ENCODE measurements at places on chromosomes 1 and 21.

DNA sequence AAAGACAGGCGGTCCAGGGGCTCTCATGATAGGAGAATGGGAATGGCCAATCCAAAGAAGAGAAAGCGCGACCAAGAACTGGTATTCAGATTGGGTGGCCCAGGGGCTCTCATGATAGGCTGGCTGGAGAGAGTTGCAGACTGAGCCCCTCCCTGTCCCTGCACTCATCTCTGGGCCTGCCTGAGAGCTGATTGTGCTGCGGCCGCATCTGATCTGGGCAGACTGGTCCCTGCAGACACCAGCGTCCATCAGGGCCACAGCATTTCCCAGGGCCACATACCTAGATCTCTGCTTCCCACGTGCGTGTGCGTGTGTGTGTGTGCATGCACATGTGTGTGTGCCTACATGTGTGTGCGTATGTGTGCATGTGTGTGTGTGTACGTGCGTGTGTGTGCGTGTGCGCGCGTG is 30.4 kb upstream of the MAN1C1 start:
- no peak for DNase-seq

GRCh38 chr1:29753244-29753643 is 516.9 kb downstream of the PTPRU start:
- no peak for DNase-seq

DNA sequence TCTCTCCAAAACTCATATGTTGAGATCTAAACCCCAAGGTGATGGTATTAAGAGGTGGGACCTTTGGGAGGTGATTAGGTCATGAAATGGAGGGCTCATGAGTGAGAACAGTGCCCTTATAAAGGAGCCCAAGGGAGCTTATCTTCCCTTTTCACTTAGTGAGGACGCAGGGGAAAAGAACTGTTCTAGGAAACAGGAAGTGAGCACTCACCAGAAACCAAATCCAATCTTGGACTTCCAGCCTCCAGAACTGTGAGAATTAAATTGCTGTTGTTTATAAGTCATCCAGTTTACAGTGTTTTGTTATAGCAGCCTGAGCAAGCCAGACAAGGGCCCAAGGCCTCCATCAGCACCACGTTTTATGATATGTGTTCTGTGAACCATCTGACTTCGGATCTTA is 60.3 kb upstream of the LRRC8D start:
- DNase-seq = no peak

- DNase-seq = no peak
These were observed 9.2 kb downstream of the FCRL3 start for GRCh38 chr1:157691285-157691920.

GRCh38 chr1:47849005-47849521 is 148.1 kb downstream of the TRABD2B start:
- DNase-seq = no peak

GRCh38 chr1:111225091-111225490 is 2.4 kb upstream of the CHI3L2 start:
- DNase-seq = no peak

DNA sequence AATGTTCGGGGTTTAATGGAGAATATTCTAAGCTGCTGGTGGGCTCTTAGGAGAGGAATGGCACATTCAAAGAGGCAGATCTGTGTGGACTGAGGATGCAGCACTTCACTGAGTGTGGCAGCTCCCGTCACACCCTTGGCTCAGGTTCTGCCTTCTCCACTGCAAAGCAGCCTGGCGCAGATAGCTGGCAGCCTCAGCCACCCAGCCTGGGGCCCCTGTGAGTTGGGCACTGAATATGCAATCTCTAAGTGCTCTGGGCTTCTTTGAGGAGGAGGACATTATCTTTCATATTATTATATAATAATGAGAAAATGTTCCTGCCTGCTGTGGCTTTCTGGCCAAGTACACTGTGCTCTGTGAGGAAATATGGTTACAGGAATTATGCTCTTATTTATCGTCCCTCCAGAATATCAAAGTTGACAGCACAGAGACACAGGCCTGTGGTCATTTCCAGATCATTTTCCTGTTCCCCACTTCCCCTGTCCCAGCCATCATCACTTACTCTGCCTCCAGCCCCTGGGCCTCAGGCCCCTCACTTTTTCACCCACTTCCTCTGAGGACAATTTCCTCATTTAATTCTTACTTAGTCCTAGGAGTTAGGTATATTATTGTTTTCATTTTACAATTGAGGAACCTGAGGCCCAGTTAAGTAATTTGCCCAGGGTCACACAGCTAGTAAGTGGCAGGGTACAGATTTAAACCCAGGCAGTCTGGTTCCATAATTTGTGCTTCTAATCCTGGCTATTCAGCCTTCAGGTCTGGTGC is 53.6 kb downstream of the MAB21L3 start:
- DNase-seq = no peak

- no peak for DNase-seq
These were observed at the start of gene GRIK1 for GRCh38 chr21:29939924-29940275. Gene GRIK1 (minus strand): TSS chr21:29939996.

GRCh38 chr21:21387916-21388315 is 389.7 kb downstream of the NCAM2 start:
- no peak for DNase-seq

- no peak for DNase-seq
These were observed 39.6 kb downstream of the MORN1 start for GRCh38 chr1:2351723-2352122.

DNA sequence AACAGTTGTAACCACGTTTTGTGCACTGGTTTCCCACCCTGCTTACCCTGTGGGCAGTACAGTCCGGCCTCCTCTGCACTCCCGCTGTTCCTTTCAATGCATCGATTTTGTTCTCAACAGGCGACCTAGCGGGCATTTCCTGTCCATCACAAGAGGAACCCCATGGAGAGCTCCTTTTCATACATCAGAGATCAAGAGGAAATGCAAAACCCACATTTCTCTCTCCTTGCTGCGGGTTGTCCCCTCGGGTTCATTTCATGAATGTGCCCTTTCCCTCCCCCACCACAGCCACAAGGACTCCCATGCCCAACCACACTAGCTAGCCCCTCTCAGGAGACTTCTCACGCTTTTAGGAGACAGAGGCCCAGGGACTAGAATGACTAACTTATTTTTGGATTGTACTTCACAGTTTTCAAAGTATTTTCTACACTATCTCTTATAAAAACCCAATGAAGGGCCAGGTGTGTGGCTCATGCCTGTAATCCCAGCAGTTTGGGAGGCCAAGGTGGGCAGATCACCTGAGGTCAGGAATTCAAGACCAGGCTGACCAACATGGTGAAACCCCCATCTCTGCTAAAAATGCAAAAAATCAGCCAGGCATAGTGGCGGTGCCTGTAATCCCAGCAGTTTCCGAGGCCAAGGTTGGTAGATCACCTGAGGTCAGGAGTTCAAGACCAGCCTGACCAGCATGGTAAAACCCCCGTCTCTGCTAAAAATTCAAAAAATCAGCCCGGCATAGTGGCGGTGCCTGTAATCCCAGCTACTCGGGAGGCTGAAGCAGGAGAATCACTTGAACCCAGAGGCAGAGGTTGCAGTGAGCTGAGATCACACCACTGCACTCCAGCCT is 18.4 kb downstream of the ATP1A4 start:
- no peak for DNase-seq

GRCh38 chr21:41614511-41614910 is 106.6 kb upstream of the TMPRSS2 start:
- DNase-seq = no peak

DNA sequence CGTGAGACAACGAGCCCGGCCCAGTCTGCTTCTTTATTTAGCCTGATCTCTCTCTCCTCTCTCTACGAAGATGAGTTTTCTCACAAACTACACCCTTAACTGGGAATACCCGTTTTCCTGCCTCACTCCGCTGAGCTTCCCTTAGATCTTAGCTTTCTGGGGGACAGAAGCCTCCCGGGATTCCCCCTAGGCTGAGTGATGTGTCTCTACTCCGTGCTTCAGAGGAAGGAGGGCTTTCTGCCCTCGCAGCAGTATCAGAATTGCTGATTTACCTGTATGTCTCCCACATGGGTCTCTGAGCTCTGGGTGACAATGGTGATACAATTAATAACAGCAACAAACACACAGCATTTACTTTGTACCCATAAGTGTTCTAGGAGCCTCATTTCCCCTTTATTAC is 1.0 kb downstream of the ZBTB17 start:
- DNase-seq = no peak

GRCh38 chr1:200373811-200374231 is 36.0 kb downstream of the ZNF281 start:
- DNase-seq = no peak

DNA sequence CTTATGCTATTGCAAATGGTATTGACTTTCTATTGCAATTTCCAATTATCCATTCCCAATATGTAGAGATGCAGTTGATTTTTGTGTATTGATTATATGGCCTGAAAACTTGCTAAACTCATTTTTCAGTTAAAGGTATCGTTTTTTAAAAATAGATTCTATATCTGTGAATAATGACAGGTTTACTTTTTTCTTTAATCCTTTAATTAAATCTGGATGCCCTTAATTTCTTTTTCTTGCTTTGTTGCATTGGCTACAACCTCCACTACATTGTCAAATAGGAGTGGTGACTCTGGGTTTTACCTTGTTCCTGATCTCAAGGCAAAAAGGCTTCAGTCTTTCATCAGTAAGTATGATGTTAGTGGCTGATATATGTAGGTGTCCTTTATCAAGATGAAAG is 522.4 kb downstream of the MATN1 start:
- no peak for DNase-seq

DNA sequence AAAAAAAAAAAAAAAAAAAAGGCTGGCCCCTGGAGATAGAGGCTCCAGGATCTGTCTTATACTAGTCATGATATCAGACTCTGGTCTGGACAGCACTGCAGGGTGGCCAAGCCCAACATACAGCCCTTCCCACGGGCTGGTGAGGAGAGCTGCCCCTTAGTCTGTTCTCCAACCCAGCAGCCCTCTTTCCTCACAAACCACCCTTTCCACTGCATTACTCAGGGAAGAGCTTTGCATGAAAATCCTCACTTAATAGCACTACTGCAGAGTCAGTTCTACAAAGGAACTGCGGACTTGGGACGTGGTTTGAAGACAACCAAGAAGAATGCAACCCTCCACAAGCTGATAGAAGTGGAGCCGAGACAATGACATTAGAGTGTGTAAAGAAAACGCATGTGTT is 5.7 kb downstream of the BCAR3 start:
- DNase-seq = no peak

- no peak for DNase-seq
These were observed 364.5 kb upstream of the CAMK1G start for GRCh38 chr1:209218981-209219380.

- no peak for DNase-seq
These were observed 15.2 kb downstream of the SAMD11 start for GRCh38 chr1:938711-939489.

DNA sequence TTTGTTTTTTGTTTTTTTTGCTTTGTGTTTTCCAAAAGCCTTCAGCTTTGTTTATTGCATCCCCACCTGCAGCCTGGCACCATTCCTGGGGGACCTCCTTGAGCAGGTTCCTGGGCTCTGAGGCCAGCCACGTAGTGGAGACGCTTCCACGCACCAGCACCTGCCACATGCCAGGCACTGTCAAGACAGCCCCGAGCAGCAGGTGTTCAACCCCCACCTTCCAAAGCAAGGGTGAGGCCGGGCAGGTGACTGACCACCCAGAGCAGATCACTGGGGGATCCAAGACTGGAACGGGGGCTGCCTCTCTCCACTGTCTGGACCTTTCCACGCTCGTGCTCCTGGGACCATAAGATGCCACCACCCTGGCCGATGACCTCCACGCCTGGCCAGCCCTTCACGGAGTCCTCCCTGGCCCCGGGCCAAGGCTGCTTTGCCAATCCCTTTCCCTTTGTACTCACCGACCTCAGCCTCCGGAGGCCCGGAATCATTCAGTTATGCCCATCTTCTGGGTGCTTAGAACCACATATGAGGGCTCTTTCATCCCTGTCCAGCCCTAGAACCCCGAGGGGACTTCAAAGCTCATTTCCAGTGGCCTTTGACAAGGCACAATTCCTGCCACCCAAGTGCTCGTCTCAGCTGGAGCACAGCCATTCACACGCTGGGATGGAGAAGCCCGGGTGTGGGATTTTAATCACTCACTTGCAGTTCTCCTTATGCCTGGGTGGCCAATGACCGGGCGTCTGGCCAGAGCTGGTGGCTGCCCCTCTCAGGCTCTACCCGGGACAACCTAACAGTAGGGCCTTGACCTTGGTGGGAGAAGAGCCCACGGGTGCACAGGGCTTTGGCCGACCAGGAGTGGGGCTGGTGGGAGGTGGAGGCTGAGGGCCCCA is 330.8 kb downstream of the NPHP4 start:
- DNase-seq = no peak

DNA sequence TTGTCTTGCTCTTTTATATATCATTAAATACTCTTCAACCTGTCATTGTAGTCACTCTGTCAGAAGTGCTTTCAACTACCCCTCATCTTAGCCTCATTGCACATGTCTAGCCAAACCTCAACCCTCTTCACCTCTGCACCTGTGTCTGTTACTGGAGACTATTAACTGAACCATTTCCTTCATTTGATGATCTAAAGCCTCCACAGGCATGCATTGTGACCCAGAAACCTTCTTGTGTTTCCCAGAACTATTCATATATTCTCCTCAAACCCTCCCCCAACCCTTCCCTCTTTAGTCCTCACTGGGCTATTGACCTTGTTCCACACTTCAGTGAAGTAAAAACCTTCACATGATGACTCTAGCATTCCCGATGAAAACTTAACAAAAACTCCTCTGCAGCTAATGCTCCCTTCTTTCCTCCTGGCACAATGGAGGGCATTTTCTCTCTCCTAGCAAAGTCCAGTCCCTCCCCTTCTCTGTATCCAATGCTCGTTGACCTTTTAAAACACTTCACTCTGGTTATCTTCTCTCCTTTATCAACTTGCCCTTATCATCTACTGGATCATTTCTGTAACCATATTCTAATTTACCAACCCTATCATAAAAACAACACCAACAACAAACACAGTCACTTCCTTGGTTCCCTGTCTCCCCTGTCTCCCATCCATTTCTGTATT is 86.1 kb downstream of the BACH1 start:
- DNase-seq = no peak

- DNase-seq = no peak
These were observed 16.8 kb upstream of the PDIK1L start for GRCh38 chr1:26094677-26095383.

DNA sequence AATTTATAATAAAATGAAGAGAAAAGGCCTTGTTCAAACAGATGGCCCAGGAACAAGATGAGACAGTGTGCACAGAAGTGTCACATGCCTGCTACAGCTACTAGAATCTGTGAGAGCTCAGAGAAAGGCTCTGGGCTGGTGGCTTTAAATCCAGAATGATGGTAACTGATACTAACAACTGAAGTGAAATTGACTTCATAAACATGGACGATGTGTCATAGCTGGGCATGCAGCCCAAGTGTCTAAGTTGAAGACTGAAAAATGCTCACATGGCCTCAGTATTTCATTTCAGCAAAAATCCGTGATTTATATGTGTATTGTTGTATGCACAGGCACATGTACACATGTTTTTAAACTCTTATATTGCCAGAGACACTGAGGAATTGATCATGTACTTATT is 208.3 kb upstream of the RUNX1 start:
- no peak for DNase-seq

DNA sequence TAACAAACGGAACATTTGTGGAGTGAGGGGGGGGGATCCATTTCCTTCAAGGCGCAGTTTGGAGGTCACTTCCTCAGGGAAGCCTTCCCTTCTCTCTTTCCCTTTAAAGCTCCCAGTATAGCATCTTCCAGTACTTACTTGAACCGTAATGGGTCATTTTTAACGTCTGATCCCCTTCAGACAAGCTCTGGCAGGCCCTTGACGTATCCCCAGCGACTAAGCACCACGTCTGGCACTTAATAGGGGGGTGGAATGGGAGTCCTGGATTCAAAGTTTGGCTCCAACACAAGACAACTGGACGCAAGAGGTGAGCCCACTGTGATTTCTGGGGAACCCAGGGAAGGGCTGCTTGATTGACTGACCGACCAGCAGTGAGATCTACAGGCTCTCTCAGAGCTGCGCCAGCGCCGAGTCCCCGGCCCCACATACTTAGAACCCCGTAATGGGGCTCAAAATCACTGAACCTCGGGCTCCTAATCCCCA is 441 bp downstream of the YARS1 start:
- DNase-seq = no peak

Data from activated CD4-positive, alpha-beta T cell treated with anti-CD3 and anti-CD28 coated beads, Interleukin-2, amount 10 ng/mL, durations not matched to agents 7 days and 5 days (primary cell).